ENCODE measurements at places on chromosomes 2 and 18. TPM values are rescaled to one million over a fixed set of nuclear protein-coding genes. Genes with fewer than 3 reads are reported as not detected.

DNA sequence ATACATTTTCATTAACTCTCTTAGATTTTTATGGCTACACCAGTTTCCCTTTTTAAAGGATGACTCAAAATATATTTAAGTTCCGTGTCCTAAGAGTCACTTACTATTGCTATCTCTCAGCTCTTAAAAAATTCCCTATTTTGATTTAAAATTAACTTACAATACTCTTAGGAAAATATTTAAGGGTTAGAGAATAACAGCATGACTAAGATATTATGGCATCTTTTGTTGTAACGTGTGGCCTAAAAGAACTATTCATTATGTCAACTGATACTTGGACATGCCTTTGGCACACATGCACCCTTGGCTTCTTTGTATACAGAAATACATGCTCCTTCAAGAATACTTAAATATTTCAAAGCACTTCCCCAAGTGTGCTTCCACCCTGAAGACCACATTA, 42.3 kb downstream of the SCN3A start:
- no peak overlapping the region for H3K4me3 ChIP-seq
- no peak overlapping the region for H3K27ac ChIP-seq
- no peak for DNase-seq

The HOXD9 gene
- total RNA-seq = not detected

The HRH4 gene
- 0.65 TPM for total RNA-seq

The C2orf81 gene
- 1.6 TPM for total RNA-seq

DNA sequence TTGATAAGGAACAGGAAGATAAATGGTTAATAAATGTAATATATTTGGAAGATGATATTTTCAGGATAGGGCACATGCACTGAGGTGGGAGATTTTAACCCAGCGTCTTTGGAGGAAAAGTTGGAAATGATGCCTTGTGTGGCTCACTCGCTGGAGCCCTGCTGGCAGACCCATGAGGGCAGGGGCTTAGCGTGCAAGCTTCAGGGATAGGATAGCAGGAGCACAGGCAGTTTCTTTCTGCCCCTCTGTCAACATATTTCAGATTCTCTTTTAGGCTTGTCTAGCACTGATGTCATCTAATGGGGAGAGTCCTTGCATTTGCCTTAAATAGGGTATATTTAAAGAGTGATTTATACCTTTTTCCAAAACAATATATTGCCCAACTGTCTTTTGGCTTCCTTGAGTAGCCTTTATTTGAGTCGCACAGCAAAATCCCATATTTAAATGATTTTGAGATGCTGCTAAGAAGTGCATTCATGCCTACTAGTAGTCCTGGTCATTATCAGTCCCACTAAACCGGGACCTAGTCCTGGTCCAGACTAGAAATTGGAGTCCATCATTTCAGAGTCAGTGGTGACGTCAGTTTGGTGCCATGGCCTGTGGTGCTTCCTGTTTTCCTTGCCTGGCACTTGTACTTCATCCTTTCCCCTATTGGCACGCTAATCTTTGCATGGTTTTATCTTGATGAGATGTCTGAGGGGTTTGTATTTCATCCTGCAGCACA, 45.8 kb downstream of the SH3RF3 start:
- H3K27me3 ChIP-seq = peaks cover 65% of the 10 kb centered on the region
- H3K4me3 ChIP-seq = no peak overlapping the region
- no peak overlapping the region for H3K27ac ChIP-seq
- peaks cover 3% of the 10 kb centered on the region for H3K36me3 ChIP-seq
- DNase-seq = no peak
- peaks cover 2% of the 10 kb centered on the region for H3K4me1 ChIP-seq

DNA sequence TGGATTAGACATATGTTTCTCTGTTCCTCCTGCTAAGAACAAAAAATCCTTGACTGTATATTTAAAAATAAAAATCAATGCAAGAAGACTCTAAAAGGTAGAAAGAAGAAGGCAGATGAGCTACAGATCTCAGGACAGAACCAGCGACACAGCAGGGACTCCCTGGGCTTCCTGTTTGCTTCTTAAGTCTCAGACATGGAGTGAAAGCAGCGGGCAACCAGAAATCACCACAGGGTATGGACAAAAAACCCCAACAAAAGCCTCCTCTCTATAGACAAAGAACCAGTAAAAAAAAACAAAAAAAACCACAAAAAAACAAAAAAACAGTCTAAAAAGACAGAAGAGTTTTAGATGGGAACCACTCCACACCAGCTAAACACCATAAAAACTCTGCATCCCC, 971.0 kb upstream of the GYPC start:
- no peaks in the 10 kb centered on the region for H3K27me3 ChIP-seq
- no peak overlapping the region for H3K4me3 ChIP-seq
- no peak for DNase-seq
- H3K4me1 ChIP-seq = no peaks in the 10 kb centered on the region

Measured in activated CD4-positive, alpha-beta memory T cell treated with anti-CD3 and anti-CD28 coated beads, Interleukin-2, amount 10 ng/mL, durations not matched to agents 7 days and 5 days (primary cell).